ENCODE measurements at places on chromosomes 2 and 18.
A peak's percentile ranks its signal among the peaks of the same experiment; 100 is the strongest.

DNA sequence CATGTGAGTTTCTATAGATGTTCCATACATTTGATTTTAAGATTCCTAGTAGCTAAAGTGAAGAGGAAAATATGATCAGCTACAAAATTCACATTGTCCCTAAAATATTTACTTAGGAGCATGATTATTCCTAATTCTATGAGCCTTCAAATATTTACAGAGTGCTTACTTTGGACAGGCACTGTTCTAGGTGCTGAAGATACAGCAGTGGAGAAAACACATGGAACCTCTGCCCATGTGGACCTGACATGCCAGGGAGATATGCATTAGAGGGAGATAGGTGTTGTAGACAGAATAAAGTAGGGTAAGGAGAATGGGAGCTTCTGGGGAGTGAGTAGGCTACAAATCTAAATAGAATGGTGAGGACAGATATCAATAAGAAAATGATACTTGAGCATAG lies 62.6 kb upstream of the TACR1 start:
- DNase-seq = no peak

- no peak for DNase-seq
Observed at GRCh38 chr18:23972453-23972852, 42.1 kb upstream of the TTC39C start.

GRCh38 chr18:60686142-60686541 lies 313.6 kb upstream of the MC4R start:
- no peak for DNase-seq

- DNase-seq = no peak
Observed at GRCh38 chr2:27088634-27089033, 2.1 kb downstream of the KHK start.

- DNase-seq = peak; percentile 98
Observed at GRCh38 chr18:74147779-74148542, at the start of the genes FBXO15 and TIMM21. FBXO15 (minus strand) TSS chr18:74147834; CDS start chr18:74147785, 49 bp downstream. TIMM21 (plus strand) TSS chr18:74148523; CDS start chr18:74148809, 286 bp downstream.

- no peak for DNase-seq
Observed at GRCh38 chr2:203737360-203737759, 30.9 kb downstream of the CD28 start.

GRCh38 chr2:26284132-26284531 lies 39.4 kb downstream of the HADHB start:
- DNase-seq = no peak

- no peak for DNase-seq
Observed at GRCh38 chr2:98453531-98453930, 8.9 kb downstream of the INPP4A start.

DNA sequence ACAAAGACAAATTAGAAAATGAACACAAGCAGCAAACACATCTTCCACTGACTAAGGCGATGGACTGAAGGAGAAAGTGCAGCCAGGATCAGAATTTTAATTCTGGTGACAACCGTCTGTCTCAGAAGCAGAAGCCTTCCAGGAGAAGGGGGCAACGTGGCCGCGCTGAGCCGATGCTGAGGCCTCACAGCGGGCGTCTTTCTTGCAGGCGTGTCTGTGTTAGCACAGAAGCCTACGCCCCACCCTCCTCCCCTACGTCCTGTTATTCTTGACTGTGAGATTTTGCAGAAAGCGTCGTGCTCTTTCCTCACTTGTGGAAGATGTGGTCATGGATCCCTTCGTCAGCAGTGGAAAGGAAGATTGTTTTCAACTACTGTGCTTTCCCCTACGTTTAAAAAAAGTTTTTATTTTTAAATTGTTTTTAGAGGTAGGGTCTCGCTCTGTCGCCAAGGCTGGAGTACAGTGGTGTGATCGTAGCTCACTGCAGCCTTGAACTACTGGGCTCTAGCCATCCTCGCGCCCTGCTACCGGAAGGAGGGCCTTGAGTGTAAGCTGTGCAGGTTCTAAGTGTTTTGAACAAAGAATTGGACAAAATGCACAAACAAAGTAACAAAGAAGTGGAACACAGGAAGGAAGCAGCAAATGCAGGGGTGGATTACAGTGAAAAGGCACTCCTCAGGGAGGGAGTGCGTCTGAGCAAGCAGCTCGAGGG lies 422.0 kb downstream of the GALR1 start:
- DNase-seq = no peak

DNA sequence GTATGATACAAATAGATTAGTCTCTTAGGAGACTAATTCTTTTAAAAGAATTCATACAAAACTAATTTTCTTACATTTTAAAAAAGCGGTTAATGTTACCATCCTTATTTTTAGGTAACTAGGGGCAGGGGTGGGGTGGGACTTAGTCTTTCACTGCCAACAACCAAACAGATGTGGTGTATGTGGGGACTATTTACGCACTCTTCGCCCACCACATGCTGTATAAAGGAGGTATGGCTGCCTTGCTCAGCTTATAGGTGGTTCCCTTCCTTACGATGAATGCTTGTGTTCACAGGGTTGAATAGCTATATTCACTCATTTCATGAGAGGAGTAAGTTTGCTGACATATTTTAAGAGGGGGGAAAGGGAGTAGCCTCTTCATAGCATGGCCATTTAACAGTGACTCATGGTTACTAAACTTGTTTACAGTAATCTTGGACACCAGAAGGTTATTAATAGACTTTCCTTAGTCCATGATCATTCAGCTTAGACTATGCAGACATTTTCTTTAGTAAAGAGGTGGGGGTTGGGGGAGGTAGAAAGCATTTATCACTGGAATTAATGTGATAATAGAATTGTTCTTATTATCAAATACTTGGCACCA lies 61.8 kb downstream of the CAB39 start:
- no peak for DNase-seq

- DNase-seq = no peak
Observed at GRCh38 chr2:100765481-100765880, 54.5 kb upstream of the NPAS2 start.

- no peak for DNase-seq
Observed at GRCh38 chr2:3603536-3604206, 8.8 kb downstream of the COLEC11 start.

DNA sequence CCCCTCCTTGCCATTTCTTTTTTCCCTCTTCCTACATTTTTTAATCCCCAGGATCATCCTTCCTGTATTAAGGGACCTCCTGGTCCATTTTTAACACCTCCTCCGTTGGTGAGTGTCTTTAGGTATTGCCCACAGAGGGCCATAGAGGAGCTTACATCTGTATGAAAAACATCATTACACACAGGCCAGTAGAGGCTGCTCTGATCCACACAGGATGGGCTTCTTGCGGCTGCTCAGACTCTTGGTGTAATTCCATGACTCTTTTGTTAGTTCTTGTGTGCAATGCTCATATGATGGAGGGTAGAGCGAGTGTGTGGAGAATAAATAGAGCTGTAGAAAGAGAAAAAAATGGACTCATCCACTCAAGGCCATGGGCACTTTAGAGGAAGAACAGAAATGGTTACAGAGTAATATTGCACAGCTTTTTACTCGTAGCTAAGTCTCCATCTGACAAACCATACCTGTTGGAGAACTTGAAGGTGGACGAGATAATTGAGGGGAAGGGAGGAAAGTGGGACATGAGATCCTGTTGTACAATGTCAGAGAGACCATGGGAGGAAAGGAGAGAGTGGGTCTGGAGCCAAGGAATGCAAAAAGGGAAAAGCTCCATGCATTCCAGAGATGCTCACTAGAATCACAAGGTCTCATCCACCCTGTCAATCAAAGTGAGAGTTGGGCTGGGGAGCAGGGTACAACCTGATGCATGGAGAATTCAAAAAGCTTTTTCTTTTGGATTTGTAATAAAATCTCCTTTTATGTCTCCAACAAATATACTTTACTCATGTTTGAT lies 129.7 kb upstream of the TNP1 start:
- no peak for DNase-seq

DNA sequence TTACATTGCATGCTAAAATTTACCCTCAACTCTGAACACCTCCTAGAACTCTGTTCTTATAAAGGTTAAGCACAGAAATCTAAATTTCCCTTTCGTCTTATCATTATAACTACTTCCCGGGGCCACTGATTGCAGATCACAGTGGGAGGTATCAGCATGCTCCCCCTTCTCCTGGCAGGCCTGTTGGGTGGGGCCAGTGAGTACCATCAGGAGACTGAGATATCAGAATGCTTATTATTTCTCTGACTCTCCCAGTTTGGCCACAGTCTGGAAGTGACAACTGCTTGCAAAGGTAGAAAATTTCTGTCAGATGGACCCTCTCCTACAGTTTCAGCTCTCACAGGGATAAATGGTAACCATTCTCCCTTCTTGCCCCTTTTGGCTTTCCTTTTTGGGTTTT lies 62.6 kb downstream of the DSEL start:
- DNase-seq = no peak

DNA sequence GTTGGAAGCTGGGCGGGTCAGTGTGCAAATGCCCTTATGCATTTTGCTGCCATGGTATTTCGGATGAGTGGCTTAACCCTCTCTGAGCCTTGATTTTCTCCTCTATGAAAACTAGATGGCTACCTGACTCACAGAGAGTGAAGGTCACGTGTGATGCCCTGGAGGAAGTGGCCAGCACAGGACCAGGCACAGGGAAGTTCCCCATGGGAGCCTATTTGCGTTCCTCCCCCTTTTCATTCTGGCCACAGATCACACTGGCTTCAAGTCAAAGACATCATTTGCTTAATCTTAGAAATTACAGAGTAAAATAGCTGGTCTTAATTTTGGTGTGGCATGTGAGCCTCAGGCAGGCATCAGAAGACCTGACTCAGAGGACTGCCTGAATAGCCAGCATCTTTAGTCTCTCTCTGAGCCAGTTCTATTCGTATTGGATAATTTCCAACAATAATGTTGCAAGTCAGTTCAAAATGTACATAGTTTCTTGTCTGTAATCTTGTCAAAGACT lies 57.6 kb upstream of the CD302 start:
- no peak for DNase-seq

GRCh38 chr18:33580546-33580945 lies 2.5 kb downstream of the ASXL3 start:
- no peak for DNase-seq

DNA sequence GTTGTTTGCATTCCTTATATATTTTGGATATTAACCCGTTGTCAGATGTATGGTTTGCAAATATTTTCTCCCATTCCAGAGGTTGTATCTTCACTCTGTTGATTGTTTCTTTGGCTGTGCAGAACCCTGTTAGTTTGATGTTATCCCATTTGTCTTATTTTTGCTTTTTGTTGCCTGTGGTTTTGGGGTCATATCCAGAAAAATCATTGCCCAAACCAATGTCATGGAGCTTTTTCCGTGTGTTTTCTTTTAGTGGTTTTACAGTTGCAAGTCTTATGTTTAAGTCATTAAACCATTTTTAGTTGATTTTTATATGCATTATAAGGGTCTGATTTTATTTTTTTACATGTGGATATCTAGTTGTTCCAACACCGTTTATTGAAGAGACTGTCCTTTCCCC lies 35.8 kb downstream of the PPIG start:
- no peak for DNase-seq

DNA sequence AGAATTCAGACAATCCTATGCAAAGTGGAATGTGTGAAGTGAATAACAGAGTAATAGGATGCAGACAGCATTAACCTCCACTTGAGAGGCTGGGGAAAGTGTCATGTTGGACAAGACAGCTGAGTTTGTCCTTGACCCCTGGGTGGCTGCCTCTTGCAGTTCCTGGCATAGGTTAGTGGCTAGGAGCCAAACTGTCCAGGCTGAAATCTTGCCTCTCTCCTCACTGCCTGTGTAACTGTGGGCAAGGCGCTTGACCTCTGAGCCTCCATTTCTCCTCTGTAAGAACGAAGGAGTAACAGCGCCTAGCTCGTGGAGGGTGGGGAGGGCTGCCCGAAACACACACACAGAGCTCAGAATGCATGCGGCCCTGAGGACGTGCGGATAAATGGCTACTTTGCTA lies 34.8 kb upstream of the LDLRAD4 start:
- no peak for DNase-seq

DNA sequence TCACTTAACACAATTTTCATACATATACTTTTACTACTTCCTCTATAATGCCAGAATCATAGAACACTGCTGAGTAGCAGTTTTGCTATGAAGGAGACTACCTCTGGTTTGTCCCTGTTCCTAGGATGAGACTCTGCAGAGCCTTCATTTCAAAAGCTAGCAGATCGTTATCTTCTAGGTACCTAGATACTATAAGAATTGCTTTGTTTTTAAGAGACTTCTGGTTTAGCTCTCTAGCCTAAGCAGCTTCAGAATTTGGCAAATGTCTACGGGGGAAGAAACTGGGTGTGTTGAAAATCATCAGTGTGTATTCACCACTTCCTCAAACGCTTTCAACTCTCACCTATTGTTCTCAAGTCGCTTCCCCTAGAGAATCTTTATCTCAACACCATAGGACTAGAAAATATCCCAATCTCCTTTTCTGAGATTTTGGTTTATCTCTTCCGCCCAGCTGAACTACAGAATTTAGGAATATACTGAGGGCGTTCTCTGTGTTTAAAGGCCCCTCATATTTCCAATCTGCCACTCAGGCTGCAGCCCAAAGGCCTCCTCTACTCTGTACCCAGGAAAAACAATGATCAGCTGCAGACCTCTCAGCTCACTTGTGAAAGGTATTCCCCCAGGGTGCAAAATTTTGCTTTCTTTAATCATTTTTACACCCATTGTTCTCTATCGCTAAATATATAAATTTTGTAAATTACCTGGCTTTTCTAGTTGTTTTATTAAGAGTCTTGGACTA lies 28.7 kb downstream of the SMAD2 start:
- DNase-seq = peak; percentile 27

GRCh38 chr2:231342061-231342711 lies 53.3 kb upstream of the B3GNT7 start:
- DNase-seq = no peak

DNA sequence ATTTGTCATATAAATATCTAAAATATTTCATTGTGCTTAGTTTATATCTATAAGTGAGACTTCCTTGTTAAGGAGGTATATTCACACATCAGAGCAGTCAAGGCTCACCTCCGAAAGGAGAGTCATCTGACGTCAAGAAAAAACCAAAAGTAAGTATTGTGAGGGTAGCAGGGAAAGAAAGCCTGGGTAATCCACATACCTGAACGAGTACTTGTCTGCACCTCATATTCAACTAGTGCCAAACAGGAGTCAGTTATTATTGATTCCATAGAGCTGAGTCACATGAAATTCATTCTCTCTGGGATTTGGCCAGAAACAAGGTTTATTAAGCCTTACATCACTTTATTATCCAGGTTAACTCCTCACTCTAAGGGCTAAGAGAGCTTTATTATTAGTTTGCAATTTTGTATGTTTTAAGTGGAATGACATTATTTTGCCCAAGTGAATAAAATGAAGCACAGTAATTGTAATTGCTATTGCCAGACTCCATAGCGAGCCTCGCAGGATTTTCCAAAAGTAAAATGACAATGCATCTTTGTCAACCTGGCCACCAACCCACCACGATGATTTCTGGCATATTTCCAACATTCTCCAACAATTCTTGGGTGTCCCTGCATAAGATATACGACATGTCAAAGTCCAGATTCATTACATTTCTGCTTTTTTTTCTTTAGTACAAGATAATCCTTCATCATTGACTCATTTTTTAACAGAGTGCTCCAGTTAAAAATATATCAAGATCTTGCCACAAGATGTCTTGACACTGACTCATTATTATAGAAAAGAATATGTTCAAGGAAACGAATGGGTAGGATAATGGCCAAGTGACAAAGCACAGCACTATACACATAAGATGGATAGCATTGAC lies 1210.4 kb upstream of the ACVR2A start:
- no peak for DNase-seq

Data from immature natural killer cell (primary cell).